WTC11 (cell line): ENCODE measurements at places on chromosomes 16 and 17.

GRCh38 chr17:17042384-17042736 lies at the start of gene MPRIP:
Gene MPRIP, plus strand, starts transcription at chr17:17042457. Its CDS starts 392 bp downstream, at chr17:17042849.
- peaks cover 35% of the 10 kb centered on the region for H3K4me1 ChIP-seq
- DNase-seq: no peak
- peak within 1 kb of the TSS; percentile 94 for H3K4me3 ChIP-seq
- peaks cover 6% of the 10 kb centered on the region for H3K36me3 ChIP-seq
- peaks cover 9% of the 10 kb centered on the region; the same call in 1 of the 2 replicates for H3K27me3 ChIP-seq
- H3K27ac ChIP-seq: no peak within 1 kb of the TSS

GRCh38 chr17:64002658-64003525 lies 4.7 kb downstream of the PRR29 start:
- no peak for DNase-seq
- no peaks in the 10 kb centered on the region for H3K36me3 ChIP-seq
- H3K4me1 ChIP-seq: peaks cover 17% of the 10 kb centered on the region
- no peak overlapping the region for H3K27ac ChIP-seq

DNA sequence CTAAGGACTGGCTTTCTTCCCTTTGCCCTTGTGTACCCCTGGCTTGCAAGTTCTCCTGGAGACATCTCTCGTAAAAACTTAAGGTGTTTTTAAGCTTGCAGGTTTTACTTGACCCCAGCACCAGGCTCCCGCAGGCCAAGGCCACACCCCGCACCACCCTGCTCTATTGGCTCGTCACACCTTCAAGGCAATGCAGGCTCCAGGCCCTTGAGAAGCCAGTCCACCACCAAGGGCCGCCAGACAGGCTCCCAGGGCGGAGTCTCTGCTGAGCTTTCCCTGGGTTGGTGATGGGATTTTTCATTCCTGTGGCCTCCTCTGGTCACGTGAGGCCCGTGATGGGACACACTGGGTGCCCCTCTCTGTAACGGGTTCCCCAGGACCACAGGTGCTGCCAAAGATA lies 9.9 kb downstream of the CSNK1D start:
- no peak overlapping the region for H3K27ac ChIP-seq
- H3K27me3 ChIP-seq: no peaks in the 10 kb centered on the region
- DNase-seq: no peak
- H3K36me3 ChIP-seq: peaks cover 92% of the 10 kb centered on the region
- H3K4me1 ChIP-seq: peaks cover 13% of the 10 kb centered on the region

DNA sequence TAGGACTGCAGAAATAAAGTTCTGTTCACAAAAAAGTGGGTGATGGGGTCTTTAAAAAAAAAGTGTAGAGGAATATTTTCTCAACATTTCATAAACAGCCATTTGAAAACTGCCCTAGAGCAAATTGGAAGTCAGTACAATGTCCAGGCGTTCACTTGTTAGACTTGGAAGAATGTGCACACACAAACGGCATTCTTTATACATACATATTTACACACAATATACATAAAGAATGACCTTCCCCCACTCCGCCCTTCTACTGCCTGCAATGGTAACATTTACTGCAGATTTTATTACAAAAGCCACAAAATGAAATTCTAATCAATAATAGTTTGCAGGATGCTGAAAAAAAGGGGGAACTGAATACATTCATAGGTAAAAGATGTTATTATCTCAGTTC lies 103.4 kb upstream of the TOX3 start:
- peaks cover 3% of the 10 kb centered on the region; the same call in 1 of the 2 replicates for H3K27me3 ChIP-seq
- H3K4me3 ChIP-seq: no peak overlapping the region
- no peak overlapping the region for H3K27ac ChIP-seq
- DNase-seq: no peak

GRCh38 chr17:76500747-76501017 lies 541 bp downstream of the RHBDF2 start:
- no peak overlapping the region for H3K27ac ChIP-seq
- H3K4me3 ChIP-seq: peak overlapping the region; percentile 82
- H3K36me3 ChIP-seq: no peaks in the 10 kb centered on the region
- H3K4me1 ChIP-seq: peaks cover 48% of the 10 kb centered on the region

- DNase-seq: no peak
- no peaks in the 10 kb centered on the region for H3K36me3 ChIP-seq
- H3K27me3 ChIP-seq: no peaks in the 10 kb centered on the region
- no peak overlapping the region for H3K4me3 ChIP-seq
- H3K4me1 ChIP-seq: no peaks in the 10 kb centered on the region
Measured at GRCh38 chr17:14019186-14019956, 49.9 kb upstream of the COX10 start.

- no peak overlapping the region for H3K4me3 ChIP-seq
- peaks cover 2% of the 10 kb centered on the region; the same call in 1 of the 2 replicates for H3K36me3 ChIP-seq
- peak overlapping the region; percentile 83 for H3K27ac ChIP-seq
- H3K27me3 ChIP-seq: no peaks in the 10 kb centered on the region
- peaks cover 36% of the 10 kb centered on the region for H3K4me1 ChIP-seq
- no peak for DNase-seq
Measured at GRCh38 chr16:48613061-48613957, 3.3 kb upstream of the N4BP1 start.
